ENCODE measurements at places on chromosomes 6 and 20.

DNA sequence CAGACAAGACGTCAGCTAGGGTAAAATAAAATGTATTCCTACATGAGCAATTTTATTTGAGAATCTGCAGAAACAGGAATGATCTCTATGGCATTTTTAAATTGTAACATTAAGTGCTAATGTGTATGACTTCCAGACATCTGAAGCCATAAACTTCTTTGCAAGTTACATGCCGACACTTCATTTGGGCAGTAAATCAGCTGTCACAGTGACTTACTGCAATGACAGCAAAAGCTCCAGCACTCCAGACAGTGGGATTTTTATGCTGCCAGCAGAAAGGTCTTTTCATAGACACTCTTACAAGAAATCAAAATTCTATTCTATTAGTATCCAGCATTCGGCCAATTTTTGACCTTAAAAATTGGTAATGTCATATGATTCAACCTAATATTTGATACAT is 156.3 kb upstream of the SNX9 start:
- no peak for DNase-seq

- DNase-seq: no peak
Observed at GRCh38 chr6:161115468-161115867, 123.9 kb downstream of the MAP3K4 start.

DNA sequence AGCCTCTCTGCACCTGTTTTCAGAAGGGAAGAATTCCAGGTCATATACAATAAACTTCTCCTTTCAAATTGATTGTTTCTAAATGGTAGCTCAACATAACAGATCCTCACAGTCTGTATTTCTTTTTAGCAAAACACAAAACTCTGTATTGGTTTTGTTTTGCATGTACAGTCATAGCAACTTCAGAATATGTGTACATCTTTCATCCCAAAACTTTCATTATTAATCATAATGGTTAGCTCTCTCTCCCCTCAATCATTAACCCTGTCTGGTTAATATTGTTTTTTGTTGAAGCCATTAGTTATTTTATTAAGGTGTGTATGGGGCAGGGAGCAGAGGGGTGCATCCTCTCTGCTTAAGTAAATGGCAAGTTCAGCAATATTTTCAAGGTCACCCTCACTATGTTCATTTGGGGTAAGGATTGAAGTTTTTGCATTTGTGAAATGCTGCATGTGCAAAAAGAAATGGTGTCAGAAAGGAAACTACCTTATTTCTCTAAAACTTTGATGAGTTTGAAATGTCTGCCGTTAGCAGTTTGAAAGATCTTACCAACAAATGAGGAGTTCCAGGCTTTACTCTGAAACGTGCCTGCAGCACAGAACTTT is 136.8 kb upstream of the BTBD3 start:
- DNase-seq: no peak

- DNase-seq: no peak
Observed at GRCh38 chr20:47682028-47682783, 103.1 kb downstream of the SULF2 start.

- no peak for DNase-seq
Observed at GRCh38 chr6:44646355-44646754, 258.8 kb downstream of the CDC5L start.

GRCh38 chr6:137952247-137952646 is 85.2 kb downstream of the TNFAIP3 start:
- DNase-seq: no peak

DNA sequence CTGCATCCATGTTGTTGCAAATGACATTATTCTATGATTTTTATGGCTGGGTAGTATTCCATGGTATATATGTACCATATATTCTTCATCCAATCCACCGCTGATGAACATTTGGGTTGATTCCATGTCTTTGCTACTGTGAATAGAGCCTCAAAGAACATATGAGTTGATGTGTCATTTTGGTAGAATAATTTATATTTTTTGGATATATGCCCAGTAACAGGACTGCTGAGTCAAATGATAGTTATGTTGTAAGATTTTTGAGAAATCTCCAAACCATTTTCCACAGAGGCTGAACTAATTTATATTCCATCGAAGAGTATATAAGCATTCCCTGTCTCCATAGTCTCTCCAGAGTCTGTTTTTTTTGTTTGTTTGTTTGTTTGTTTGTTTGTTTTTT is 1373.5 kb downstream of the GRIK2 start:
- DNase-seq: no peak

GRCh38 chr6:50899306-50899870 is 80.7 kb downstream of the TFAP2B start:
- no peak for DNase-seq

GRCh38 chr6:108627692-108628550 is 67.2 kb downstream of the FOXO3 start:
- DNase-seq: peak; percentile 42

GRCh38 chr6:113184736-113185135 is 672.4 kb upstream of the MARCKS start:
- no peak for DNase-seq

- DNase-seq: peak; percentile 43
Observed at GRCh38 chr6:44342489-44342888, at the start of gene SPATS1. TSS of gene SPATS1 (plus strand) at chr6:44342650. CDS start at chr6:44343096, 446 bp downstream.

- peak; percentile 55 for DNase-seq
Observed at GRCh38 chr6:43771858-43772680, 2.1 kb downstream of the VEGFA start.

- DNase-seq: no peak
Observed at GRCh38 chr6:108937170-108937569, 88.9 kb downstream of the ARMC2 start.

DNA sequence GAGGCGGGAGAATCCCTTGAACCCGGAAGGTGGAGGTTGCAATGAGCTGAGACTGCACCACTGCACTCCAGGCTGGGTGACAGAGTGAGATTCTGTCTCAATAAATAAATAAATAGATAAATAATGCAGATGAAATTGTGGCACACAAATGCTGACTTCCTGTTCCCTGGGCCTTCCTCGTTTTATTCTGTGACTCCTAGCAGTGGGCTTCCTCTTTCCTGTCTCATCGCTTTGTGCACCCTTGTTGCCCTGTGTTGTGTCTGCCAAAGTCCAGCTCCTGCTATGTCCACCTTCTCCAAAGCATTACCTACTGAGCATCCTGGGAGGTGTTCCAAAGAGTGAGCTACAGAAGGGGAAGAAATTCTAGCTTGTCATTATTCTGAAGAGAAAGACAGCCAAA is 100.2 kb upstream of the TIAM2 start:
- DNase-seq: no peak

DNA sequence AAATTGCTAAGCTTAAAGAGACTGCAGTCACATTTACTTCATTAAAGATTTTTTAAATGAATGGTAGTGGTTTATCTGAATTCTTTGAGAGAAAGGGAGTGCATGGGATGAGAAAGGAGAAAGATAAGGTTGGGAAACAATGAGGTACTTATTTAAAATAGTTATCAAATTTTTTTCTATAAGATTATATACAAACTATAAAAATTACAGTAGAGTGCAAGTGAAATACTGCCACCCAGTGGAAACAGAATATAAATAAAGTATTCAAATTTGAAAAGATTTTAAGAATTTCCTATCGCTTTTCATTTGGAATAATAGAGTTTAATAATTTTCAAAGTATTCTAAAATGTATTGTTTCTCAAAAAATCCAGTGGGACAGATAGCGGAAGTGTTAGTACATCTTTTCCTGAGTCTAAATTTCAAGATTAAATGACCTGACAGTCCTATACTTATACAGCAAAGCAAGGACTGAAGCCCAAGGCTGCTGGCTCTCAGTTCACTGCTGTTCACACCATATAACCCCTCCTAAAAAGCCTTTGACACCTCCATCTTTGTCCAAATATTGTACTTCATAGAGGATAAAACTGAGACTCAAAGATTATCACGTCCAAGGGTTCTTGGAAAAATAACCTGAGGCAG is 31.1 kb downstream of the EPM2A start:
- no peak for DNase-seq

GRCh38 chr20:25252686-25253421 is 5.0 kb downstream of the PYGB start:
- no peak for DNase-seq

- DNase-seq: peak; percentile 67
Observed at GRCh38 chr20:675453-676314, at the start of gene SCRT2. TSS of gene SCRT2 (minus strand) at chr20:675802. CDS start at chr20:675601, 201 bp downstream.

DNA sequence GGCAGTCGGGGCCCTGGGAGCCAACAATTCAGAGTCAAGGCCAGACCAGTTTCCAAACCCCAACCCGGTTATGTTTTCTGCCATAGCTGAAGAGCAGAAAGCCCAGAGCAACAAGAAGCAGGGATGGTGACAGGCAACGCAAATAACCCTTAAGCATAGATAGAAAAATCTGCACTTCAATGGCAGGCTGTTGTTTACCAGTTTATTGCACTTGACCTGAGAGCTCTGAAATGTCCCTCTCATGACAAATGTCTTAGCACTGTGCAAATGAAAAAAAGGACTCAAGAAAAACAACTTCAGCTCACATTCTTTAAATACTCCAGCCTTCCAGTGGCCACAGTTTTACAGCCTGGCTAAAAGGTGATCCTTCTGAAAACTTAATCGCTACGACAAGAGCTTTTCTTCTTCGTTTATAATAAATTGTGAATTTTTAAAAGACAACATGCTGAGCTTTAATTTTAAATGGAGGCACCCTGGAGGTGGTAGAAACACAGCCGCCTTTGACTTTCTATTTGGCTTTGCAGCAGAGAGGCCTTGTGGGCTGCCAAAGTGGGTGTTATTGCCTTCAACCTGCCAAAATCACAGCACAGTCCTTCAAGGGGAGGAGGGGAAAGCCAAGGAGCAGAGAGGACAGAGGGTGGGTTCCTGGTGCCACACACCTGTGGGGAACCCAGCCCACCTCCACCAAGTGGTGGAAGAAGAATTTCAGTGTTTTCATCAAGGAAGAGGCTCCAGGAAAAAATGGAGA is 289.5 kb upstream of the CDYL start:
- DNase-seq: no peak

- DNase-seq: no peak
Observed at GRCh38 chr6:88266126-88266525, 100.0 kb upstream of the CNR1 start.

GRCh38 chr20:47031821-47032220 is 137.2 kb downstream of the EYA2 start:
- no peak for DNase-seq

DNA sequence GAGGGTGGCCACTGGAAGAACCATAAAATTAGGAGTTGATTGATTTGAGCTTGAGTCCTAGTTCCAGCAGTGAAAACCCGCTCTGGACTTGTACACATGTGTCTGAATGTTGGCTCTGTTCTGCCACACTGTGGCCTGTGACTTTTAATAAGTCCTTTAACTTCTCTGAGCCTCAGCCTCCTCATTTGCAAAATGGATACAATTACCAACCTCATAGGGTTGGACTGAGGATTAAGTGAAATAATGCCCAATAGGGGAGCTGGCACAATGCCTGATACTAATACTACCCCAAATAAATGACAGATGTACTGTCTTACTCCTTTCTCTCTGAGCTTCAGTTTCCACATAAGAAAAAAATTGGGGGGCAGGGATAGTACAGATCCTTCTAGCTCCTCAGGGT is 92.6 kb upstream of the RIPOR2 start:
- DNase-seq: no peak

- DNase-seq: no peak
Observed at GRCh38 chr6:71474942-71475341, 186.3 kb downstream of the OGFRL1 start.

DNA sequence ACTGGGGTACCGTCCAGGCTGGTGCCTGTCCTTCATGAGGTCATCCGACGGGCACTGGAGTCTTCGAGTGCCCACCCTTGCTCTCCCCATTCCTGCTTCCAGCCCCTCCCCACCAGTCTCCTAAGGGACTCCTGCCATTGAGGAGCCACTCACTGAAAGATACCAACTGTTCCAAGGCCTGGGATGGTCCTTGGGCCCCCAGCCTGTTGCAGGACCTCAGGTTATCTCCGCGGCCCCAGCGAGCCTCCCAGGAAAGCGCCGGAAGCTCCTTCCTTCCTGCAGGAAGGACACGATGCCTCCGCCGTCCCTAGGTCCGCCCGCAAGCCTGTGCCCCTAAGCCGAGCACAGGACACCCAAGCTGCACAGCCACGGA is 1.2 kb downstream of the NKAIN4 start:
- no peak for DNase-seq

GRCh38 chr20:32664678-32665159 is 9.0 kb downstream of the C20orf203 start:
- DNase-seq: no peak

GRCh38 chr20:38854654-38855066 is 49.2 kb downstream of the PPP1R16B start:
- no peak for DNase-seq

- no peak for DNase-seq
Observed at GRCh38 chr6:87736809-87737540, 34.9 kb upstream of the AKIRIN2 start.

DNA sequence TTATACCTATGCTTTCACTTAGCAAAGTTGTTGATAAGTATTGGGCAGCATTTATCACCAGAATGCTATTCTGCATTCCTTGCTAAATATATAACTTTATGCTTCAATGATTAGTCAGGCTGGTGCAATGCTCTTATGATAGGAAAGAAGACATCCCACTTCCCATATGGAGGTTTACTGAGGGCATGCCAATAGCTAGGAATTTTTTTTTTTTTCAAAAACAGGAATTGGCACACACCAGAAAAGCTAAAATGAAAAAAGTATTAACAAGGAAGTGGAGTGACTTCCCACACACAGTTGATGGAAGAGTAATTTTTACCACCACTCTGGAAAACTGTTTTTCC is 90.8 kb downstream of the FRK start:
- DNase-seq: no peak

GRCh38 chr6:73233048-73233447 is 7.8 kb upstream of the KHDC1L start:
- no peak for DNase-seq

DNA sequence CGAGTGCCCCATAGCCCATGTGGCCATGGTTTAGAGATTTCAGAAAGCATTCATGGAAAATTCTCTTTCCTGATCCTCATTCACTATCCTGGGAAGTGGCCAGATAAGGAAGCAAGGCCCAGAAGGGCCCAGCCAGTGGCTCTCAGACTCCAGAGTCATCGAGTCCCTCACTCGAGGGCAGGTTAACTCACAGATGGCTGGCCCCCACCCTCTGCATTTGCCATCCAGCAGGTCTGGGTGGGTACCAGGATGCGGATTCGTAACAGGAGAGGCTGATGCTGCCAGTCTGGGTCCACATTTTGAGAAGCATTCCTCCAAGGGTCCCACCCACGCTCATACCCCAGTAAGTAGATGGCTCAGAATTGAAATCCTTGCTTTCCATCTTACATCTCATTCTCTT is 3.8 kb upstream of the SSTR4 start:
- no peak for DNase-seq

DNA sequence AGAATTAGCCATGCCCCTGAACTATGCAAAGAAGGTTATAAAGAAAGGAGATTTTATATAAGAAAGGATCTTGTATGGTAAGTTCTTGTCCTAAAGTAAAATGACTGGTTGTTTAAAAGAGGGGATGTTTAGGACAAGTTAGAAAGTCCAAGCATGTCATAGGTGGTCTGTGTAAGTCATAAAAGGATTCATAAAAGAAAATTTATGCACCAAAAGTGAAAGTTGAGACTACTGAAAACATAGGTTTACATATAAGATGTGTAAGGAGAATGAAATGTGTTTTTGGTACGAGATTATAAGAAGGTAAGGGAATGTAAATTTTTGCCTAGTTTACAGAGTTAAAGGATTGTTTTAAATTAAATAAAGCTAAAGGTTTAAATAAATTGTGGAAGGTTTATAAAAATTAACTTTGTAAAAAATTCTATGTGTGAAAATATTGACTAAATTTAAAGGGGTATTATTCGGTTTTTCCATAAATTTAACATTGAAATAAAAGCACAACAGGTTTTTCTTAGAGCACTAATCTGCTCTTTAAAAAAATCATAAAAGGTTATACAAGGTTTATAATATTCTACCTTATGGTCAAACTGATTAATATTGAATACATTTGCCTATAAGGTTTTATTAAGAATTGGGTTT is 93.6 kb upstream of the UST start:
- DNase-seq: no peak

Data from MG63 (cell line).